ENCODE measurements at places on chromosomes 11 and 22. TPM values are rescaled to one million over a fixed set of nuclear protein-coding genes. Genes with fewer than 3 reads are reported as not detected.

SCUBE1 gene
- total RNA-seq, result 6.0 TPM

ART1 gene
- total RNA-seq, result not detected

GRCh38 chr11:66864172-66864901 is 7.5 kb downstream of the LRFN4 start:
- no peaks in the 10 kb centered on the region for H3K27me3 ChIP-seq
- H3K4me3 ChIP-seq, result no peak overlapping the region
- H3K4me1 ChIP-seq, result no peaks in the 10 kb centered on the region
- no peak for DNase-seq
- no peak overlapping the region for H3K27ac ChIP-seq

KDM4D gene
- 0.54 TPM for total RNA-seq

GPHA2 gene
- total RNA-seq, result not detected

GRCh38 chr11:23288003-23288783 is 427.9 kb upstream of the CCDC179 start:
- H3K27ac ChIP-seq, result no peak overlapping the region
- H3K27me3 ChIP-seq, result no peaks in the 10 kb centered on the region
- H3K36me3 ChIP-seq, result no peaks in the 10 kb centered on the region
- H3K4me3 ChIP-seq, result no peak overlapping the region

GRCh38 chr11:34091825-34092224 is 13.6 kb upstream of the NAT10 start:
- no peak for DNase-seq
- no peak overlapping the region for H3K27ac ChIP-seq
- no peaks in the 10 kb centered on the region for H3K27me3 ChIP-seq
- H3K4me3 ChIP-seq, result no peak overlapping the region
- peaks cover 61% of the 10 kb centered on the region for H3K36me3 ChIP-seq
- H3K4me1 ChIP-seq, result no peaks in the 10 kb centered on the region

- no peaks in the 10 kb centered on the region for H3K27me3 ChIP-seq
- no peak overlapping the region for H3K27ac ChIP-seq
- no peak overlapping the region for H3K4me3 ChIP-seq
- H3K36me3 ChIP-seq, result no peaks in the 10 kb centered on the region
These were observed 58.9 kb upstream of the MYEOV start for GRCh38 chr11:69234740-69235710.

- H3K36me3 ChIP-seq, result no peaks in the 10 kb centered on the region
- no peak for DNase-seq
- H3K4me1 ChIP-seq, result peaks cover 44% of the 10 kb centered on the region
- peak overlapping the region; percentile 72 for H3K4me3 ChIP-seq
These were observed 2.4 kb upstream of the WNT11 start for GRCh38 chr11:76208438-76209374.

GRCh38 chr22:25540166-25540907 is 24.1 kb upstream of the GRK3 start:
- no peak for DNase-seq
- no peaks in the 10 kb centered on the region for H3K4me1 ChIP-seq
- H3K36me3 ChIP-seq, result no peaks in the 10 kb centered on the region
- H3K27ac ChIP-seq, result no peak overlapping the region
- no peaks in the 10 kb centered on the region for H3K27me3 ChIP-seq

GRCh38 chr11:123260511-123261211 is 65.6 kb upstream of the CLMP start:
- no peak overlapping the region for H3K27ac ChIP-seq
- no peaks in the 10 kb centered on the region for H3K4me1 ChIP-seq
- no peaks in the 10 kb centered on the region for H3K36me3 ChIP-seq
- no peak overlapping the region for H3K4me3 ChIP-seq
- no peaks in the 10 kb centered on the region for H3K27me3 ChIP-seq
- no peak for DNase-seq

CCDC116 gene
- total RNA-seq, result not detected

APLNR gene
- 4.3 TPM for total RNA-seq

DNA sequence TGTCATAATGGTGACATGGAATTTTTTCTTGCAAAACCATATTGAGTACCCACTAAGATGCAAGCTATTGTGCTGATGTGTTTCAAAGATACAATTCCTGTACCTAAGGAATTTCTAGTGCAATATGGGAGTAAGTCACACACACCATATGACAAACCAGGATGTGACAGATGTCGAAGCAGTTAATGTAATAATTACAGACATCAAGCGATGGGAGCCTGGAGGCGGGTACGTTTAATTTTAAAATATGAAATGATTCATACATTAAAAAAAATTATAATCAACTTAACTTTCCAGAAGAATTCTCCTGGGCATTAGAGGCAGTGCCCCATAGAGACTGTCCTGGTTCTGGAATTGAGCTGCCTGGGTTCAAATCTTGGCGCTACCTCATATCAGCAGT is 6.0 kb downstream of the SYCE3 start:
- DNase-seq, result no peak
- H3K27ac ChIP-seq, result no peak overlapping the region
- H3K4me1 ChIP-seq, result no peaks in the 10 kb centered on the region
- H3K36me3 ChIP-seq, result no peaks in the 10 kb centered on the region

GRCh38 chr22:30046716-30047363 is 33.4 kb upstream of the HORMAD2 start:
- H3K4me1 ChIP-seq, result no peaks in the 10 kb centered on the region
- H3K27me3 ChIP-seq, result no peaks in the 10 kb centered on the region
- DNase-seq, result no peak
- H3K36me3 ChIP-seq, result no peaks in the 10 kb centered on the region

ARHGAP20 gene
- total RNA-seq, result 3.5 TPM

- H3K4me3 ChIP-seq, result no peak overlapping the region
- no peaks in the 10 kb centered on the region for H3K36me3 ChIP-seq
- H3K27ac ChIP-seq, result no peak overlapping the region
- H3K27me3 ChIP-seq, result no peaks in the 10 kb centered on the region
These were observed 81.4 kb downstream of the CDKN1C start for GRCh38 chr11:2804189-2804588.

MUC15 gene
- not detected for total RNA-seq

DUSP8 gene
- 7.6 TPM for total RNA-seq

DNA sequence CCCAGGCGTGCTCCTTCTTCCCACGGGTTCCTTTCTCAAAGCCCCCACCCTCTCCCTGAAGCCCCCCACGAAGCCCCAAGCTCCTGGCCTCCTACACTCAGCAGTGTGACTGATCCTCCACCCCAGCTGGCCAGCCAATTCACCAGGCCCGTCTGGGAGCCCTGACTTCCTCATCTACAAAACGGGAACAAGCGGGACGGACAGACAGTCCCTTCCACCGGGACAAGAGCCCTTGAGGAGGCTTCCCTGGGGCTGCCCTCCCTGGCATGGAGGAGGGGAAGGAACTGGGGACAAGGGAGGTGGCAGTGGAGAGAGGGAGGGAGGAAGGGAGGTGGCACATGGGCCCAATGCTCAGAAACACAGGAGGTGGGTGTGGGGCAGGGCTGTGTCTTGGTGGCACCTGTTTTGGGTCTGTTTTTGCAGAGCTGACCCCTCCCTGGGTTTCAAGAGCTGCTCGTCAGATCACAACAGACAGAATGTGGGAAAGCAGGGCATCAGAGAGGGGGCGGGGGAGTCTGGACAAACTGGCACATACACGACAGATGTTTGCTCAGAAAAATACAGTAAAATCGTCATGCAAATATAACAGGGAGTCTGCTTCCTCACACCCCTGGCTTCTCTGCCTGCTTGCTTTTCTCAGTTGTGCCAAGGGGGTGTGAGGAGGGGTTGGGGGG is 56.8 kb downstream of the ELFN2 start:
- H3K4me3 ChIP-seq, result no peak overlapping the region
- H3K27ac ChIP-seq, result no peak overlapping the region
- no peak for DNase-seq
- H3K4me1 ChIP-seq, result no peaks in the 10 kb centered on the region
- H3K36me3 ChIP-seq, result no peaks in the 10 kb centered on the region

DNA sequence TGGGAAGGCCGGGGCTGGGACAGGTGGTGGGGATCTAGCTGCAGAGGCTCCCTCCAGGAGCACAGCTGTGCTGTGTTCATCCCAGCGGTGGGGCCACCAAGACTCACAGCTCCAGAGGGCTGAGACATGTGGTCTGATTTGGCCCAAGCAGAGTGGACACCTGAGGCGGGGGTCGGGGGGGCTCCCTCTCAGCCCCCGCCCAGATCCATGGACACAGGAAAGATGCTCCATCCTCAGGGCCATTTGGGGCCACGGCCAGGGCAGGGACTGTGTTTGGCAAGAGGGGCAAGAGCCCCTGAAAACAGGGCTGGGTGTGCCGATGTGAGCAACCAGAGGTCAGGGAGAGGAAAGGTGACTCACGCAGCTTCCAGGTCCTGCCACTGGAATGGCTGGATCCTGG is 219.4 kb downstream of the BRD1 start:
- no peaks in the 10 kb centered on the region for H3K36me3 ChIP-seq
- DNase-seq, result no peak
- no peaks in the 10 kb centered on the region for H3K4me1 ChIP-seq
- no peaks in the 10 kb centered on the region for H3K27me3 ChIP-seq
- H3K4me3 ChIP-seq, result no peak overlapping the region

DNA sequence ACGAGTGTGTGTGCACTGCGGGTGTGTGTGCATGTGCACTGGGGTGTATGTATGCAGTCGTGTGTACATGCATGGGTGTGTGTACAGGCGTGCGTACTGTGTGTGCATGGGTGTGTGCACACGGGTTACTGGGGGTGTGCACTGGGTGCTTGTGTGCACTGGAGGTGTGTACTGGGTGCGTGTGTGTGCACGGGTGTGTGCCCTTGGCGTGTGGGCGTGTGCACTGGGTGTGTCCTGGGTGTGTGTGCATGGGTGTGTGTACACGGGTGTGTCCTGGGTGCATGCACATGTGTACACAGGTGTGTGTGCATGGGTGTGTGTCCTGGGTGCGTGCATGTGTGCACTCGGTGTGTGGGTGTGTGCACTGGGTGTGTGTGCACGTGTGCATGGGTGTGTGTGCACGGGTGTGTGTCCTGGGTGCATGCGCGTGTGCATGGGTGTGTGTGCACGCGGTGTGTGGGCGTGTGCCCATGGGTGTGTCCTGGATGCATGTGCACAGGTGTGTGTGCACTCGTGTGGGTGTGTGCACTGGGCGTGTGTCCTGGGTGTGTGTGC is 39.1 kb downstream of the BRSK2 start:
- DNase-seq, result no peak
- no peak overlapping the region for H3K27ac ChIP-seq
- no peaks in the 10 kb centered on the region for H3K36me3 ChIP-seq
- H3K4me1 ChIP-seq, result no peaks in the 10 kb centered on the region

TRIM68 gene
- 25.4 TPM for total RNA-seq

GRCh38 chr22:49444781-49445180 is 382.9 kb downstream of the BRD1 start:
- no peak for DNase-seq
- H3K4me1 ChIP-seq, result no peaks in the 10 kb centered on the region
- no peak overlapping the region for H3K4me3 ChIP-seq
- no peak overlapping the region for H3K27ac ChIP-seq

GRCh38 chr11:131695889-131696429 is 325.5 kb downstream of the NTM start:
- H3K36me3 ChIP-seq, result no peaks in the 10 kb centered on the region
- H3K4me1 ChIP-seq, result no peaks in the 10 kb centered on the region
- H3K4me3 ChIP-seq, result no peak overlapping the region
- H3K27me3 ChIP-seq, result no peaks in the 10 kb centered on the region

DNA sequence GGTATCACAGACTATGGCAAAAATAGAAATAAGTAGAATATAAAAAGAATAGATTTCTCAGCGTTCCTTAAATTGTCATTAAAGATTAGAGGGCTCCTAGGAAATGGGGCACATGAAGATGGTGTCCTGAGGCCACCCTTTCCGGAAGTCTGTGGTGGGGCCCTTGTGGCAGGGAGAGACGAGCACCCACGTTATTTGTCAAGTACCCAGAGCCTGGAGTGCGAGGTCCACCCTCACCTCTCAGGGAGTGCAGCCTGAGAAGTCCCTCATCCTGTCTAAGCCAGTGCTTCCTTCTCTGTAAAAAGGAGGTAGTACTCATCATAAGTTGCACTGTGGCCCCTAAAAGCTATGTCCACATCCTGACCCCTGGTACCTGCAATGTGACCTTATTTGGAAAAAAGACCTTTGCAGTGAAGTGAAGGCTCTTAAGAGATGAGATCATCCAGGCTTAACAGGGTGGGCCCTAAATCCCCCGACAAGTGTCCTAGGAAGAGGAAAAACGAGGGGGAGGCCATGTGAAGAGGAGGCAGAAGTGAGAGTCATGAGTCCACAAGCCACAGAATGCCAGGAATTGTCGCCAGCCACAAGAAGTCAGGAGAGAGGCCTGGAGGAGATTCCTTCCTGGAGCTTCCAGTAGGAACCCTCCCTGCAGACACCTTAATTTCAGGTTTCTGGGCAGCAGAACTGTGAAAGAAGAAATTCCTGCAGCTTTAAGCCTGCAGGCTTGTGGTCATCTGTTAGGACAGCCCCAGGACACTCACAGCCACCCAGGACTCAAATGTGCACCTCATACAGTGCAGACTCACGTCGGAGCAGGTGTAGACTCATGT is 76.8 kb upstream of the CCND1 start:
- H3K4me1 ChIP-seq, result no peaks in the 10 kb centered on the region
- no peaks in the 10 kb centered on the region for H3K36me3 ChIP-seq
- H3K4me3 ChIP-seq, result no peak overlapping the region
- no peak for DNase-seq
- H3K27me3 ChIP-seq, result no peaks in the 10 kb centered on the region
- no peak overlapping the region for H3K27ac ChIP-seq

- H3K27ac ChIP-seq, result no peak overlapping the region
- DNase-seq, result no peak
- H3K36me3 ChIP-seq, result no peaks in the 10 kb centered on the region
- peaks cover 25% of the 10 kb centered on the region for H3K4me1 ChIP-seq
These were observed 321.7 kb upstream of the PLET1 start for GRCh38 chr11:112582366-112582765.

GRCh38 chr11:86726118-86726753 is 53.8 kb upstream of the ME3 start:
- no peak overlapping the region for H3K4me3 ChIP-seq
- H3K4me1 ChIP-seq, result no peaks in the 10 kb centered on the region
- H3K27ac ChIP-seq, result no peak overlapping the region
- H3K27me3 ChIP-seq, result no peaks in the 10 kb centered on the region
- no peak for DNase-seq
- no peaks in the 10 kb centered on the region for H3K36me3 ChIP-seq

DNA sequence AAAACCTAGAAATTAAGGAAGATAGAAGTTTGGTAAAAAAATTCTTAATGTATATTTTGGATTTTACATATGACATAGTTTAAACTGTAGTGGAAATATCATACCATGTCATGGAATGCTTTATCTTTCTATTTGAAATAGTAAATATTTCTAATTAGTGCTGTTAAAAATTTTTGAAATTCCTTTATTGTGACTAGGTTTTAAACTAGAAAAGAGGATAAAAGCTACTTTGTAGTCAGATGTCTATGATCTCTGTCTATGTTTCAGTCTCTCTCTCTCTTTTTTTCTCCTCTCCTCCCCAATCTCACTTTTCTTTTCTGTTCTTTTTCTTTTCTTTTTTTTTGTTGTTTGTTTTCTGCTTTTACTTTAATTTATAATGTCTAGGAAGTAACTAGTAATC is 226.2 kb downstream of the TMEM135 start:
- H3K4me1 ChIP-seq, result peaks cover 48% of the 10 kb centered on the region
- H3K27ac ChIP-seq, result no peak overlapping the region
- H3K36me3 ChIP-seq, result no peaks in the 10 kb centered on the region
- H3K27me3 ChIP-seq, result no peaks in the 10 kb centered on the region
- H3K4me3 ChIP-seq, result no peak overlapping the region

- H3K27me3 ChIP-seq, result no peaks in the 10 kb centered on the region
- no peak overlapping the region for H3K4me3 ChIP-seq
- no peaks in the 10 kb centered on the region for H3K4me1 ChIP-seq
These were observed 87.2 kb downstream of the CWF19L2 start for GRCh38 chr11:107370390-107370789.

GLYATL1 gene
- not detected for total RNA-seq

IFTAP gene
- total RNA-seq, result 41.0 TPM
